ENCODE measurements at places on chromosomes 6 and 20. TPM values are rescaled to one million over a fixed set of nuclear protein-coding genes. Genes with fewer than 3 reads are reported as not detected.
A peak's percentile ranks its signal among the peaks of the same experiment; 100 is the strongest.

SAMD5 gene
- 8.7 TPM for total RNA-seq

ULBP2 gene
- total RNA-seq: 2.2 TPM

FERMT1 gene
- 1.4 TPM for total RNA-seq

PKIB gene
- 3.2 TPM for total RNA-seq

CST7 gene
- 11.7 TPM for total RNA-seq

C6orf132 gene
- total RNA-seq: 13.5 TPM

UNC5CL gene
- 1.1 TPM for total RNA-seq

CAPN11 gene
- total RNA-seq: 0.27 TPM

CPNE5 gene
- 2.4 TPM for total RNA-seq

AIG1 gene
- 29.6 TPM for total RNA-seq

PTCRA gene
- total RNA-seq: 9.8 TPM

DNA sequence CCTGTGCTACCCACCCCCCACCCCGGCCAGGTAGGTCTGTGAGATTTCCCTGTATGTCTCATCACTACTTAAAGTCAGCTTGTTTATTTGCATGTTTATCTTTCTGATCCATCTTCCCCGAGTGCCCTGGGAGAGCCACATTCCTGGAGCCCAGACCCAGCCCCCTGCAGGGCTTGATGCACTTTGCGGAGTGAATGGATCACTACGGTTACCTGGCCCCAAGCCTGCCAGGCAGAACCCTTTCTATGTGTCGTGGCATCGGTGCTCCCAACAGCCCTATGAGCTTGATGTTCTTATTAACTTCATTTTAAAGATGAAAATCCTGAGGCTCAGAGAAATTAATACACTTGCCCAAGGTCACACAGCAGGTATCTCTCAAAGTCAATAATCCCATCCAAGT, 13.6 kb upstream of the SLCO4A1 start:
- H3K27me3 ChIP-seq: peaks cover 21% of the 10 kb centered on the region
- H3K27ac ChIP-seq: no peak overlapping the region
- H3K4me1 ChIP-seq: peaks cover 31% of the 10 kb centered on the region
- no peaks in the 10 kb centered on the region for H3K36me3 ChIP-seq
- no peak overlapping the region for H3K4me3 ChIP-seq
- DNase-seq: no peak

- H3K4me1 ChIP-seq: peaks cover 7% of the 10 kb centered on the region
- H3K27ac ChIP-seq: no peak overlapping the region
- H3K27me3 ChIP-seq: no peaks in the 10 kb centered on the region
Measured at GRCh38 chr6:43838276-43839036, 68.4 kb downstream of the VEGFA start.

- H3K27ac ChIP-seq: no peak overlapping the region
- no peaks in the 10 kb centered on the region for H3K4me1 ChIP-seq
- H3K27me3 ChIP-seq: no peaks in the 10 kb centered on the region
- H3K4me3 ChIP-seq: no peak overlapping the region
- H3K36me3 ChIP-seq: no peaks in the 10 kb centered on the region
Measured at GRCh38 chr6:111070105-111071005, 16.9 kb upstream of the SLC16A10 start.

GRCh38 chr20:10433623-10434466, at the start of gene MKKS:
TSS of gene MKKS (minus strand) at chr20:10434222. CDS start at chr20:10413514, 20,708 bp downstream.
- H3K27me3 ChIP-seq: no peaks in the 10 kb centered on the region
- H3K4me1 ChIP-seq: peaks cover 33% of the 10 kb centered on the region
- peak within 1 kb of the TSS; percentile 97 for H3K4me3 ChIP-seq
- H3K36me3 ChIP-seq: no peaks in the 10 kb centered on the region

DNA sequence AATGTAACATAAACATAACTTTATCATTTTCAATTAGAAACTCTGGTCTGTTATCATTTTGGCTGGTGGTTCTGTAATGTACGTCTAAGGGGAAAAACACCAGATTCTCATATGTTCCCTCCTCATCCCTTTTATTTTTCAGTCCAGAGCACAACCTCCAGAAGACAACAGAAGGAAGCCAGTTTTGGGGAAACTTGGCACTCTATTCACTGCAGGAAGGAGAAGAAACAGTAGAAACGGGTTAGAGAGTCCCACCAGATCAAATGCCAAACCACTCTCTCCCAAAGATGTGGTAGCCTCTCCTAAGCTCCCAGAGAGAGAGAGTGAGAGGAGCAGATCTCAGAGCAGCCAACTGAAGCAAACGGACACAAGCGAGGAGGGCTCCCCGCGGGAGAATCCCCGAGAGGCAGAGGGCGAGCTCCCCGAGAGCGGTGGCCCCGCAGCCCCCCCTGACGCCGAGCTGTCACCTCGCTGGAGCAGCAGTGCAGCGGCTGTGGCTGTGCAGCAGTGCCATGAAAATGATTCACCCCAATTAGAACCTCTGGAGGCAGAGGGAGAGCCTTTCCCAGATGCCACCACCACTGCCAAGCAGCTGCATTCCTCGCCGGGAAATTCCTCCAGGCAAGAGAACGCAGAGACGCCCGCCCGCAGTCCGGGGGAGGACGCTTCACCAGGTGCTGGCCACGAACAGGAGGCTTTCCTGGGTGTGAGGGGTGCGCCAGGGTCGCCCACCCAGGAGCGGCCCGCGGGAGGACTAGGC, 117.8 kb downstream of the RTN4IP1 start:
- peak; percentile 61 for DNase-seq
- peak overlapping the region; percentile 96 for H3K27ac ChIP-seq
- no peaks in the 10 kb centered on the region for H3K36me3 ChIP-seq
- peak overlapping the region; percentile 84 for H3K4me3 ChIP-seq
- H3K27me3 ChIP-seq: peaks cover 5% of the 10 kb centered on the region

DNA sequence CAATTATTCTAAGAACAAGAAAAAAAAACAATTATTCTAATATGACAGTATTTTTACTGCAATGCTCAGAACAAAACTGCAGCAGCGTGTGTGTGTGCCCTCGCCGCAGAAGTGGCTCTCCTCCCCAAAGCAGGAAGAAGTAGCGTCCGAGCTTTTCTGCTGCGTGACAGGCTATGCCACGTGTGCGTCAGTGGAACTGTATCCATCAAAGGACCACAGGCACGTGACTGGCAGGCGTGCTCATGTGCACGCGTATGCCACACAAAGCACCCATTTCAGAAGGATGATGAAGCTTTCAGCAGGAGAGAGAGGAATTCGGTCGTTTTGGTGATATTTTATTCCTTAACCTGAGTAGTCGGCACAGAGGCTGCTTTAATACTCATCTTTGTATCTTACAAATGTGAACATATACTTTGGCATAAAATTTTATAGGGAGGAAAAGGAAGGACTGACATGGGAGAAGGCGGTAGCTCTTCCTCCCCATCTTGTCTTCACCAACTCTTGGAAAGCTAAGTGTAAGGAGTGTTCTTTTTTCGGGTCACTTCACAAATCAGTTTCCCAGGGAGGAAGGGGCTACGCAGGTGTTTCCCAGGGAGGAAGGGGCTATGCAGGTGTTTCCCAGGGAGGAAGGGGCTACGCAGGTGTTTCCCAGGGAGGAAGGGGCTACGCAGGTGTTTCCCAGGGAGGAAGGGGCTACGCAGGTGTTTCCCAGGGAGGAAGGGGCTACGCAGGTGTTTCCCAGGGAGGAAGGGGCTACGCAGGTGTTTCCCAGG, 3.4 kb downstream of the TCFL5 start:
- peaks cover 19% of the 10 kb centered on the region for H3K36me3 ChIP-seq
- no peaks in the 10 kb centered on the region for H3K27me3 ChIP-seq
- no peak overlapping the region for H3K27ac ChIP-seq
- H3K4me3 ChIP-seq: no peak overlapping the region
- peaks cover 14% of the 10 kb centered on the region for H3K4me1 ChIP-seq

DNA sequence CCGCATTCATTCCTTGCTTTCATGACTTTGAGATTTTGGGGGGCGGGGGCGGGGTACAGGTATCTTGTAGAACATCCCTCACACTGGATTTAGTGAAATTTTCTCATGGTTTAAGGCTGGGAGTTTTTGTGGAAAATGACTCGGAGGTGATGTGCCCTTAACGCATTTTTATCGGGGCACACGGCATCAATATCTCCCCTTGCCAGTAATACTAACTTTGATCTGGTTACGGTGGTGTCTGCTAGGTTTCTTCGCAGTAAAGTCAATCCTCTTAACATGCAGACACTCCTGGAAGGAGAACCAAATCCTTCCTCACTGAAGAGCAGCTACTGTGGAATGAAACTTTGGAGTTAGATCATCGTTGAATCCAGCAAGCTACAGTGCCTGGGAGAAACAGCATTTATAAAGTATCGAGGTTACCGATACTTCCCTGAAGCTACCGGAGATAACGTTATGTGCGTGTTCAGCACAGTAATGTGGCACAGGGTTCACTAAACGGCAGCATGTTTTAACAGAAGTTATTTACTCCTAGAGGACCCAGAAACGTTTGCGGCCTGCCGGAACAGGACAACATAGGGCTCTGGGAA, 1.2 kb upstream of the DYNLRB1 start:
- DNase-seq: no peak
- H3K27me3 ChIP-seq: no peaks in the 10 kb centered on the region
- H3K36me3 ChIP-seq: peaks cover 14% of the 10 kb centered on the region
- peak overlapping the region; percentile 95 for H3K27ac ChIP-seq
- H3K4me1 ChIP-seq: peaks cover 40% of the 10 kb centered on the region

DNA sequence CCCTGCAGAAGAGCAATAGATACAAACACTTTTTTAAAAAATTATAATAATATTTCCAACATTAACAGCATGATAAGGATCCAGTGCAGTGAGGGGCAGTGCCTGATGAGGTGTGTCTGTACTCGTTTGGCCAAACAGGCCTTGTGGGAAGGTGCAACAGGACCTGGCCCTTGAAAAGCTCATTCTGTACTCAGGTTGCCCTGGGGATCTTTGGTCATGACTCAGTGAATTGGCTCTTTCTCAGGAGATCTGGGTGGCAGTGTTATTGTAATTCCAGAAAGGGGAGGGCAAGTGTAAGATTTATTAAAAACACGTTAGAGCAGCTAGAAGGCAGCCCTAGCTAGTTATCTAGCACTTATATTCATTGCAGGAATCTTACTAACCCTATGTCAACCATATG, 2.9 kb upstream of the SPINT3 start:
- no peaks in the 10 kb centered on the region for H3K36me3 ChIP-seq
- DNase-seq: no peak
- H3K27ac ChIP-seq: no peak overlapping the region
- no peaks in the 10 kb centered on the region for H3K4me1 ChIP-seq

GRCh38 chr20:57089699-57090144, 176.7 kb downstream of the BMP7 start:
- H3K27me3 ChIP-seq: peaks cover 23% of the 10 kb centered on the region
- H3K4me1 ChIP-seq: peaks cover 4% of the 10 kb centered on the region
- DNase-seq: peak; percentile 73
- H3K4me3 ChIP-seq: no peak overlapping the region
- no peak overlapping the region for H3K27ac ChIP-seq
- no peaks in the 10 kb centered on the region for H3K36me3 ChIP-seq

DNA sequence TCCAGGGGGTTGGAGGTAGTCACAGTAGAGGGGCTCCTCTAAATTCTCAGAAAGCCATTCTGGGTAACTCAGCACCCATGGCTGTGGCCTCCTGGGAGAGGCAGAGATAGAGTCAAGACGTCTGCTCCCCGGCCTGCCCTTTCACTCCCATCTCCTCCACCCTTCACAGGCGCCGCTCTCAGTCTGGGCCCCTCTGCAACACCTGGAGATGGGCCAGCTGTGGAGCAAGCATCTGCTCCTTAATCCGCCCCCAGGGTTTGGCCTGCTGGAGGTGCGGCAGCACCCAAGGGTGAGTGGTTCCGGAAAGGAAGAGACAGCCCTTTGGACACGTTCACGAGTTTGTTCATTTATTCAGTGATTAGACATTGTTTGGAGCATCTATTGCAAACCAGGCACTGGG, 271.3 kb downstream of the BMP7 start:
- H3K27ac ChIP-seq: no peak overlapping the region
- H3K4me1 ChIP-seq: no peaks in the 10 kb centered on the region
- no peak for DNase-seq
- H3K27me3 ChIP-seq: peaks cover 14% of the 10 kb centered on the region

GRCh38 chr6:21123507-21124436, 469.8 kb upstream of the SOX4 start:
- no peaks in the 10 kb centered on the region for H3K36me3 ChIP-seq
- no peak overlapping the region for H3K27ac ChIP-seq
- no peaks in the 10 kb centered on the region for H3K4me1 ChIP-seq
- H3K27me3 ChIP-seq: no peaks in the 10 kb centered on the region

DNA sequence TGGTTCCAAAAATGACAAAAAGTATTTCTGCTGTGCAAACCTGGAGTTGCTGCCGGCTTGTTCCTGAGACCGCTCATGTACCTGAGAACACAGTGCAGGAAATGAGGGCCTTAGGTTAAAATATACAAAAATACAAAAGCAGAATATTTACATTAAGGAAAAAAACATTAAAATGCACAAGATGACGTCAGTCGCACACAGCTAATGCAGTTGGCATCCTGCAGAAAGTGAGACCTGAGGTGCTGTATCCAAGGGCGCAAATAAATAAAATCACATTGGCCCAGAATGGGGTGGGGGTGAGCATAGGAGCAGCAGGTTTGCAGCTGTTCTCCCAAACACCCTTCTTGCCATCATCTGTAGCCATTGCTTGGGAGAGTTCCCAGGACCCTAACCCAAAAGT, 310.6 kb upstream of the BTBD3 start:
- H3K4me3 ChIP-seq: no peak overlapping the region
- H3K27ac ChIP-seq: no peak overlapping the region
- H3K4me1 ChIP-seq: no peaks in the 10 kb centered on the region
- H3K36me3 ChIP-seq: no peaks in the 10 kb centered on the region

Measured in lower lobe of right lung (tissue), 2 donors.